NCI-H1105 treated with DMSO at 0.1 percent for 48 hours (cell line): ENCODE measurements at places on chromosomes 11 and 22.

- DNase-seq = no peak
Measured at GRCh38 chr11:21658654-21659193, 534.2 kb upstream of the ANO5 start.

GRCh38 chr11:80365980-80366379 lies 925.1 kb upstream of the TENM4 start:
- DNase-seq = no peak

- DNase-seq = peak; percentile 6
Measured at GRCh38 chr22:27420817-27421361, 380.7 kb downstream of the MN1 start.

DNA sequence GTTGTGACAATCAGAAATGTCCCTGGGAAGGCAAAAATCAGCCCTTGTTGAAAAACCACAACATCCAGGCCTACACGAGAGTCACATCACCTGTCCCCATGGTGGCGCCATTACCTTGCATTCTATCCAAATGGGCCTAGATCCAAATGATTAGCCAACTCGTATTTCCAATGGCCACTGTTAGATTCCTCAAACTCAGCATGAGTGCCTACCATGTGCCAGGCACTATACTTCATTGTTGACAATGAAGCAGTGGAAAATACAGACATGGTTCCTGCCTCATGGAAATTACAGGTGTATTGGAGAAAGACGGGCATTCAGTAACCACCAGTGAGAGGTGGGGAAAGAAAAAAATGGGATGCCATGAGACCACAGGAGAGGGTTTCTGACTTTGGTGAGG lies 29.8 kb upstream of the CREB3L1 start:
- DNase-seq = peak; percentile 84

DNA sequence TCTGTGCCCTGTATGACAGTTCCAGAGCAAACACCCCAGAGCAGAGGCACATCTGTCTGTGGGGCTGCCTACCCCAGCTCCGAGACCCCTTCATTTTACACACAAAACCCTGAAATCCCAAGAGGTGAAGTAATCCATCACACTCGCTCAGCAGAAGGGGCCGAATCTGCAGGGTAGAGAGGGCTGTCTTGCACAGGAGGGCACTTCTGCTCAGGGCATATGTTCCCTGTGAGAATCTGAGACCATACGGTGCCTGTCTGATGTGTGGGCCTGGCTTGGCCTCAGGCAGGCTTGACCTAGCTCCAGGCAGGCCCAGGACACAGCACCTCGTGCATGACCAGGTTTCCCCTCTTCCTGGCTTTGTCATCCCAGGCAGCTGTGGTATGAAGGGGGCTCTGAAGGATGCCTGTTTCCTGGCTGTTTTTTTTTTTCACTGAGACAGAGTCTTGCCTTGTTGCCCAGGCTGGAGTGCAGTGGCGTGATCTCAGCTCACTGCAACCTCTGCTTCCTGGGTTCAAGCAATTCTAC lies 37.2 kb downstream of the GRIK4 start:
- DNase-seq = no peak

GRCh38 chr11:118048472-118049370 lies 28.2 kb upstream of the TMPRSS4 start:
- no peak for DNase-seq

DNA sequence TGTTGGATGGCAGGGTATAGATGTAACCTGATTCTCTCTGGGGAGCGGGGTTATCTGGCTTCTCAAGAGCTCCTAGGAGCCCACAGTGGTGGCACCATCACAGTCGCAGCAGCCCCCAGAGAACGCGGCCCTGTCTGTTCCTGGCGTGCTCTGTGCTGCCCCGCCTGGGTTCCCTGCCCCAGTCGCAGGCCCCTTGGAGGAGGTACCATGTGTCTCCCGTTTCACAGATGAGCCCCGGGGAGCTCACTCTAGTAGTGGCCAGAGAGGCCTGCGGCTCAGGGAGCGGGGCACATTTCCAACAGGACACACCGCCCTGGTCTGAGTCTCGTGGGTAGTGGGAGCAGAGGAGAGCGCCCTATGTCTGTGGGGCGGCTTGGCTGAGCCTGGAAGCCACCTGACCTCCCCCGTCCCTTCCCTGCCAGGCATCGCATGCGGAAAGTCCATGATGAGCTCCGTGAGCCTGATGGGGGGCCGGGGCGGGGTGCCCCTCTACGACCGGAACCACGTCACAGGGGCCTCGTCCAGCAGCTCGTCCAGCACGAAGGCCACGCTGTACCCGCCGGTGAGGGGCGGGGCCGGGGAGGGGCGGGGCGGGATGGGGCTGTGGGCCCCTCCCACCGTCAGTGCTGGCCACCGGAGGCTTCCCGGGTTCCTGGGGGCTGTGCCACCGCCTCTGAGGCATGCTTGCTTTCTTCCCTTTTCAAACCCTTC lies 21.0 kb upstream of the PPP6R3 start:
- DNase-seq = no peak

- no peak for DNase-seq
Measured at GRCh38 chr22:25722223-25722622, 19.8 kb upstream of the MYO18B start.

- DNase-seq = no peak
Measured at GRCh38 chr22:37318364-37319109, 36.2 kb downstream of the CYTH4 start.

DNA sequence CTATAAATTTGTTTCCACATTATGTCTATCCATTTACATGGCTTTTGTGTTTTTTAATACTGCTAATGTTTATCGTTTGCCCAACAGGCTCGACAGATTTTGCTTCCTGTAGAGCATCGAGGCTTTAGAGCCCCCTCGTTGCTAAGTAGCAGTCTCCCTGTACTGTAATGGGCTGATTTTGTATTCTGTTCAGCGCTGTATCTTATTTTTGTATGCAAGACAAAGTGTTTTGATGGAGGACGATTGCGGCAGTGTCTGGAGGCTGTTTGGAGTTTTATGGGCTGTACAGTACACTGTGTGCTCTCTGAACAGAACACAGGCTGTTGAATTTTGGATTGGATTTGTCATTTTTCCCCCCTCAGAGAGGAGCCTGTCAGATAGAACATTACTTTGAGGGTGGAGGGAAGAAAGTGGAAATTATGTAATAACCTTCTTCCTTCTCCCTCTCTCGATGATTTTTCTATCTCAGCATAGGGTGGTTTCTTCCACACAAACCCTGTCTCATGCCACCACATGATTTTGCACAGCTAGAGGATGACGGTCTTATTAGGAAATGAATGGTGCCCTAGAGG lies 104.4 kb downstream of the ZBTB16 start:
- no peak for DNase-seq

GRCh38 chr11:133823614-133824013 lies 21.7 kb downstream of the SPATA19 start:
- no peak for DNase-seq

DNA sequence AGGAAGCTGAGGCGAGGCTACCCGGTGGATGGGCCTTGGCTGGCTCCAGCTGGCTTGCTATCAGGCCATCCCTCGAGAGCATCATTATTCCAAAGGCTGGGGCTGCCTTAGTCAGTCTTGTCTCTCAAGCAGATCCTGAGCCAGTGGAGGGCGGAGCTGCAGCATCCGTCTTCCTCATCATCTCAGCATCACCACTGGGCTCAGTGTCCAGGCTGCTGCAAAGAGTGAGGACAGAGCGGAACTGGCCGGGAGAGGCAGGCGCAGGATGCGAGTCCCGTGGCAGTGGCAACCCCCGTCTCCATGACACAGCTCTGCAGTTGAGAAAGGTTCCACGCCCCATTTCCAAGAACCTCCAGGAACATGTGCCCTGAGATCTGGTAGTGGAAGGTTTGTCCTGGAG lies 4.4 kb downstream of the TP53I11 start:
- DNase-seq = no peak

GRCh38 chr11:102316346-102316904 lies 859 bp upstream of the BIRC3 start:
- no peak for DNase-seq

DNA sequence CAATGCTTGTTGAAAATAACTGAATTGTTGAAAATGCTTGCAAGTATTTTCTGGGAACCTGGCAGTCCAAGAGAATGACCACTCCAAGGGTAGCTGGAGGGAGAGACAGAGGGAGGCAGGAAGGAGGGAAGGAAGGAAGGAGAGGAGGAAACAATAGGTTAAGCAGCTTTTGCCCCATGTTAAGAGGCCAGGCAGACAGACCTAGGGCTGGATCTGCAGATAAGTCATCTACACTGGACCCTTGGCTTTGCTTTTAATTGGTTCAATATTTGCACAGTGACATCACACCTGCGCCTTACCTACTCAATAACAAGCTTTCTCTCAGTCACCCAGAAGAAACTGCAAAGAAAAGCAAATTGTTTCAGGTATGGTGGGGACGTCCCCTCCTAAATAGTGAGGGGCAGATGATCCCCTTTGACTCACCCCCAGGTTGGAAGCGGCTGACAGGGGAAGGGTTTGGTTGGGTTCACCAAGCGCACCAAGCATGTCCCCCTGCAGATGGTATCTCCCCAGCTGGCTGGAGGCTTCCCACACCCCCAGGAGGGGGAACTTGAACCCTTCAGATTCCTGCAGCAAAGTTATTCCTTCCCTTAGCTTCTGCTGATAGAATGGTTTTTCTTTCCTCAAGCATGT lies 24.3 kb downstream of the MYH9 start:
- DNase-seq = no peak

GRCh38 chr11:15146271-15147003 lies 31.7 kb downstream of the INSC start:
- no peak for DNase-seq

DNA sequence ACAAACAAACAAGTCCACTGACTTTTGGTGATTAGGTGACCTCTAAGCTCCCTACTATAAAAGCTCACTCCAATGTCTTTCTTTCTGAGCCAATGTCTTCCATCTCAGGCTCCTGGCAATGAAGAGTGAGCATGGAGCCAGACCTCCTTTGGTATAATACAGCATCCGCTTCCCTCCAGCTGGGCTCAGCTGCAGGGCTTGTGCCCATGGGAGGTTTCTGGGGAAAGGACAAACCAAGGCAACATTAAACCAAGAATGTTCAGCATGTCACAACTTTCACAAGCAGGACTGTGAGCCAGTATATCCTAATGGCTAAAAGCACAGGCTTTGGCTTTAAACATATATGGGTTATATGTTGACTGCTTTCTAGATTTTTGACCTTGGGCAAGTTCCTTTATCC lies 58.8 kb downstream of the EHF start:
- DNase-seq = no peak

DNA sequence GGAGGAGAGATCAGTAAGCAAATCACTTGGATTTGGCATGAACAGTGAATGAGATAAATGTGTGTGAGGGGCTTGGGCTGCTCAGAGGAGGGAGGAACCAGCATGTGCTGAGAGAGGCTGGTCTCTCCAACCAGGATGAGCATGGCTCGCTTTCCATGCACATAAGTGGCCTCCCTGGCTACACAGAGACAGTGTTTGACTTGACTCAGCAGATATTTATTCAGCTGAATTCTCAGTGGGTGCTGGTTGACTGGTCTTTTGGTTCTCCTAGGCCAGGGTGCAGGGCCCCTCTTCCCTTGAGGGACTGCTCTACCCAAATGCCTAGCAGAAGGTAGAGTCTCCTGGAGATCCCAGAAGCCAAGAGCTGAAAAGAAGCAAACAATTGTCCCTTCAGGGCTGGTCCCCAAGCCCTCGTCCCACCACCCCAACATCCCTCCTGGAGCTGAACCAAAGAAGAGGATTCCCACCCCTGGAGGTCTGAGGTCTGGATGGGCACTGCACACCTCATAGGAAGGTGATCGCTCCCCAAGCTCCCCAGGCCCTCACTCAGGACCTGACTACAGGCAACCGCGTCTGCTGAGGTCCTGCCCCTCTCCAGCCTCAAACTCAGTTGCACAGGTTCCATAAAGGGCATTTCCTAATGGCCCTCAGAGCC lies 3.3 kb upstream of the TRIM29 start:
- no peak for DNase-seq

DNA sequence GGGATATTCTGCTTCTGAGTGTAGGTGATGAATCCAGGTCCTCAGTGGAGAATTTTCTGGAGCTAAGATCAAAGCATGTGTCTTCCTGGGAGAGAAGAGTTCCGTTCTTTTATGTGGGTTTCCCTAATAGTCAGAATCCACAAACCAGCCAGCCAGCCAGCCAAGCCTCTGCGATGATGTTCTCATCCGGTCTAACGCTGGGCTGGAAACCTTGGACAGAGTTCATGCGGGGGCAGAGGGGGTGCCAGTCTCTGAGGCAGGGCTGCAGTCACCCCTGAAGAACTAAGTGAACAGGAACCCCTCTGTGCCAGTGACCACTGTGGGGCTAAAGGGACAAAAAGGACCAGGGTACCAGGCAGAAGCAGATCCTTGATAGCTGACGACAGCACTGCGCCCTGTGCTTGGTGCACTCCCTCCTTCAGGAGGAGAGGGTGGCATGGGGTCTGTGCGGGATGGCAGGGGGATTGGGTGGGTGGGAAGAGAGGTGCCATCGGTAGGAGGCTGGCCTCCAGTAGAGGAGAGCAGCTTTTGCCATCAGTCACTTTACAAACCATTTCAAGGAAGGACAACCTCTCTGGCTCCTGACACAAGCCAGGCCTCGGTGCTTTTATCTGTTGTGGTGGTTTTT lies 27.1 kb downstream of the ADAMTS15 start:
- no peak for DNase-seq

- DNase-seq = no peak
Measured at GRCh38 chr22:49674479-49675050, 153.1 kb downstream of the BRD1 start.

DNA sequence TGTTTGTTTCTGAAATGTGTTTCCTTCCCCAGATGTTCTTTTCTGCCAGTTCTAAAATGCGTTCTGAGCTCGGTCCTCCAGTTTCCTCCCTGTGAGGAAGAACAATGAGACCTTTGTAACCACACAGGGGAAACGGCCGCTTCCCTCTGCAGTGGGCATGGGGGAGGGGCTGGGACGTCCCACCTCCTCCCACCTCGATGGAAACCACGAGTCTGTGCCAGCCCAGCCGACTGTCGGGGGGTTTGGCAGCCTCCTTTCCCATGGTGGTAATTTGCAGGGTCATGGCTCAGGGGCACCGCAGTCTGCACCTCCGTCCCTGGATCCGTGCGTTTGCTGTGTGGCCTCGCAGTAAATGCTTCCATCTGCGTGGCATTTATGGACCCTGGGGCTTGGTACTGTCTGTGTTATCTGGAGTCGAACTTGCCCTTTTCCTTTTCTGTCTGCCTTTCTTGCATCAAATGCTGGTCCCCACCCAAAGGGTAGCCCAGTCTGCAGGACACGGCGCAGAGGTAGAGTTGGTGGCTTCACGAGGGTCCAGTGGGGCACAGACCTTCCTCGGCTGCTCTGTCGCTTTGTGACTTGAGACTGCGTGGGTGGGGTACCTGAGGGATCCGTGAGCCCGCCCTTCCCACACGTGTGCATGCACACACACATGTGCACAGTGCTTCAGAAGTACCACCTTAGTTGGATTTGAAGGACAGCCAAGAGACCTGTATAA lies 16.1 kb downstream of the LRP5 start:
- DNase-seq = no peak

GRCh38 chr11:57444362-57445121 lies 15.8 kb upstream of the RTN4RL2 start:
- DNase-seq = no peak

GRCh38 chr11:66160709-66161108 lies 90.6 kb downstream of the PACS1 start:
- no peak for DNase-seq
